NCI-H2081 (cell line): ENCODE measurements at places on chromosomes 6 and 20.
A peak's percentile ranks its signal among the peaks of the same experiment; 100 is the strongest.

DNA sequence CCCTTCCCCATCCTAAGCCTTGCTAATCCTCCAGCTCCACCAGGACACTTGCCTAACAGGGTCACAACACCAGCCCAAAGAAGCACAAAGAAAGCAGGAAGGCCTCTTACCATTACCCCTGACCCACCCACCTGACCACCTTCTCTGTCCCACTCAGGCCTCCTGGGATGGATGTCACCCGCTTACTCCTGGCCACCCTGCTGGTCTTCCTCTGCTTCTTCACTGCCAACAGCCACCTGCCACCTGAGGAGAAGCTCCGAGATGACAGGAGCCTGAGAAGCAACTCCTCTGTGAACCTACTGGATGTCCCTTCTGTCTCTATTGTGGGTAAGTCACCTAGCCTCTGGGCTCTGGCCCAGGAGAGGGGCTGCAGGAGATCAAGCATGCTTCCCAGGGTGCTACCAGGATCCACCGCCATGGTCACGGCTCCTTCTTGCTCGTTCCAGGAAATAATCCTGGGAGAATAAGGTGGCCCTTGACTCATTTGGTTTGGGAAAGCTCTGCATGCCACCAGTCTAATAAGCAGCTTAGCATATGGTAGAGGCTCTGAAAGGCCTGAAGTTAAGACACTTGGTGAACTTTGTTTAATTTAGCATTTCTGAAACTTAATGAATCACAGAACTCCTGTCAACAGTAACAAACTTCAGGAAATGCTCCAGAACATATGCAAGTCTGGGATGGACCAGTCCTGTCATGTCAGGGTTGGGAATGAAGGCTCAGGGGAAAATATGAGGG, 19.2 kb downstream of the ASIP start:
- no peak for DNase-seq

GRCh38 chr20:22757424-22758183, 173.2 kb upstream of the FOXA2 start:
- DNase-seq = no peak

DNA sequence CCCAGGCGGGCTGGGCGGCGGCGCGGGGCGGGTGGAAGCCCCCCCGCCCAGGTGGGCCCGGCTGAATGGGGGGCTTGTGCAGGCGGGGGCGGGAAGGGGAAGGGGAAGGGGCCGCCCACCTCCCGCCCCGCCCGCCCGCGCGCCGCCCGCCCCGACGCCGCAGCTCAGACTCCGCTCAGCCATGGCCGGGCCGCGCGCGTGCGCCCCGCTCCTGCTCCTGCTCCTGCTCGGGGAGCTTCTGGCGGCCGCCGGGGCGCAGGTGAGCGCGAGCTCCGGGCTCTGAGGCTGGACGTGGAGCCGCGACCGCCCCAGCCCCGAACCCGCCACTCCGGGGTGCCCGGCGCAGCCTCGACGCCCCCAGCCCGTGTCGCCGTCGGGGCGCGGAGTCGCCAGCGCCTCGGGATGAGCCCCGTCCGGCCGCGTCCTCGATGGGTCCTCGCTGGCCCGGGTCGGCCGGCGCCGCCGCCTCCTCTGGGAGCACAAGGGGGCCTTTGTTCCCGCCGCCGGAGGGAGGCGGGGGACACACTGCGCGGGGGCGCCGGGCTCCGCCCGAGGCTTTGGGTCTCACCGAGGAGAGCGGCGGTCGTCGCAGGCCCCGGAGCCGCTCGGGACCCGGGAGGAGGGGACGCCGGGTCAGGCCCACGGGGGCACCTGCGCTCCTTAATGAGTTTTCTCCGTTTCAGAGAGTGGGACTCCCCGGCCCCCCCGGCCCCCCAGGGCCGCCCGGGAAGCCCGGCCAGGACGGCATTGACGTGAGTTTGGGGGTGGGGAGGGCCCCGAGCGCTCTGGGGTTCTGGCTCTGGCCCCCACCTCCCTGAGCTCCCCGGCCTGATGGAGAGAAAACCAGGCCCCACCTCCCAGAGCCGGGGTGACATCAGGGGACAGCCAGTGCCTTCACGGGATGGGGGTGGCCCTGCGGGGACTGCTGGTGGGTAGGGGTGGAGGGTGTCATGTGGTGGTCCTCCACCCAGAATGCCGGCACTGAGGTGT, at the start of gene COL9A3:
Gene COL9A3 (plus strand): TSS at position 167 of the 990 bp plus-strand sequence. CDS start 15 bp downstream, at position 182.
- no peak for DNase-seq

DNA sequence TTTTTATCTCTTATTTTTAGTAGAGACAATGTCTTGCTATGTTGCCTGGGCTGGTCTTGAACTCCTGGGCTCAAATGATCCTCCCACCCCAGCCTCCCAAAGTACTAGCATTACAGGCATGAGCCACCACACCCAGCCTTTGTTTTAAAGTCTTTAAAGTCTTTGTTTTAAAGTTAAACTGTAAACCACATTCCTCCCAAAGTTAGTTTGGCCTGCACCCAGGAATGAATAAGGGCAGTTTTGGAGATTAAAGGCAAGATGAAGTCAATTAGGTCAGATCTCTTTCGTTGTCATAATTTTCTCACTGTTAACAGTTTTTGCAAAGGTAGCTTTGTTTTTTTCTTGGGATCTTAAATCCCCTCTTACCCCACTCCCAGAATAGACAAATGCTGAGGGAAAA, 63.8 kb downstream of the UBR2 start:
- no peak for DNase-seq

DNA sequence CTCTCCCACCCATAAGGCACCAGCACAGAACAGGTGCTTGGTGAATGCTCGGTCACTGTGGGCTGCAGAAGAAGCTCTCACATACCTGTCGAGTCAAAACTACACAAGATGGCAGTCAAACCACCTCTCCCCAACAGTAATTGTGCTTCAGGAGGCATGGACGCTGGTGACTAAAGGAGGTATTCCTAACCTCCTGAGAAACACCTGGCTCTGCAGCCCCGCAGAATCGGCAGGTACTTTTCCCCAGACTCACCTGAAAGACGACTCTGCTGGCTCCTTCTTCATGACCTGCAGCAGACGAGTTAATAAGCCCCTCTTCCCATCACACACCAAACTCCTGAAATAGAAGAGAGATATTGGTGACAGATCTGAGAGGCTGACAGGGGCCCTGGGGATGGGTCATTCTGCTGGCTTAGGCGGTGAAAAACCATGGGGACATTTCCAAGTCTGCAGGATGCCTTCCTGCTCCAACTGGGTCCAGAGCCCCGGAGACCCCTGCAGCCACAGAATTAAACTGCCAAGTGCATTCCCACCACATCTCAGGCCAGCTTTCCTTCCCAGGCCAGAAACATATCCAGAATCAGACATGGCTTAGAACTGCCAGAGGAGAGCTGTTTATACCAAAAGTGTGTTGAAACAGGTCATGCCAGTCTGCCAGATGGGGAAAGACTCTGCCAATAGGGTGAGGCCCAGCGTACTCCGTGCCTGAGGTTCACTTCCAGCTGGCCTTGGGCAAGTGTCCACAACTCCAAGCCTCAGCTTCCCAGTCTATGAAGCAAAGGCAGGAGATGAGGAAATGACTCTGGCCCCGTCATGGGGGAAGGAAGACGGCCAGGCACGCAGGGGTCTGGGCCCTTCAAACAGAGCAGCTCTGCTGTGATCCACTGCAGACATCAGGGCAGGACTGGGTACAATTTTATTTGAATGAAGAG, 53.0 kb downstream of the MYH7B start:
- DNase-seq = no peak

GRCh38 chr20:4012589-4012988, 2.8 kb downstream of the RNF24 start:
- no peak for DNase-seq

DNA sequence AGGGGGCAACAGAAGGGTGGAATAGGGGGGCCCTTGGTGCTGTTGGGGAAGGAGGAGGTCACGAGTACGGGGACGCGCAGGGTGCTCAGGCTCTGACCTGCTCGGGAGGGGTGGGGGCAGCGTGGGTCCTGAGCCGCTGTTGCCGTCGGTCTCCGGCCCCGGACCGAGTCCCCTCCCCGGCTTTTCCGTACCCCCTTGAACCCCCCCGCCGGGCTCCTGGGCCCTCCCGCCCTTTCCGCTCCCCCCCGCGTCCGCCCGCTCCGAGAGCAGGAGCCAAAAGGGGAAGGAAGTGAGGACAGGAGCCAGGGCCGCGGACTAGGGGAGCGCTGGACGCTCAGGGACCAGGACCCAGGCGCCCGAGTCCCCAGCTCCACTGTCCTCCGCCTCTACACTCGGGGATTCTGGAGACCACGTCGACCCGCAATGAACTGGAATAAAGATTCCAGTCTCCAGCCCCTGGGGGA, at the start of gene RGL2:
Gene RGL2 (minus strand): TSS at position 170 of the 464 bp plus-strand sequence. CDS start 332 bp downstream, outside the sequence.
- DNase-seq = peak; percentile 62

- DNase-seq = no peak
These were observed 6.6 kb upstream of the FABP7 start for GRCh38 chr6:122772724-122773415.

DNA sequence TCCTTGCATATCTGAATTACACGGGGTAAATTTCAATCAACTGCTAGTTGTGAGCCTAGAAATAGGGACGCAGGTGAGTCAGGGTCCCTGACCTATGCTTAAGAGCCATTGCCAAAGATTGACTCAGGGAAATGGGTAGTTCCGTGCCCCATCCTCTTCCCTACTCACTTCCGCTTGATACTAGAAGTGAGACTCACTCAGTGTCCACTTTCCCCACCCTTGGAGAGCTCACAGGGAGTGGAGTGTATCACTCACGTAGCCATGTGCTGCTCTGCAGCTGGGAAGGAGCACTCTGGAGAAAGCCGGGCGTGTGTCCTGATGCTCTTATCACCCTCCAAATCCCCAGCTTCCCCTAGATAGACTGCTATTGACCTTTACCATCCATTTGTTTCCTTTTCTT, 543 bp upstream of the MUC22 start:
- DNase-seq = no peak
